ENCODE measurements at places on chromosomes 3 and 15.

DNA sequence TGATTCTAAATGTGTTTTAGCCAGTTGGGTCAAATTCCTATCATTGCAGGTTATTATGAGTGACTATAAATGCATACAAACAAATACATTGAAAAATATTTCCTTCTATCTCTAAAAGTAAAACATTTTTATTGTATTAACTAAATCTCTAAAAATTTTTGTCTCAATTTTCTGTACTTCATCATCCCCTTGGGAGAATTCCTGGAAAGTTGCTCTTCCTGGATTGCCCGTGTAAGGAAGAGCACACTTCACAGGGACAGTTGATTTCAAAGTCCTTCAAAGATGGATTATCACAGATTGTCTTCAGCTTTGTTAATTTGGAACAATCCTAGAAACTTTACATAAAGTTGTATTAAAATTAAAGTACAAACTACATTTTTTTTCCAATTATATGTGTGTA lies 595.6 kb downstream of the ROBO1 start:
- no peak for DNase-seq

DNA sequence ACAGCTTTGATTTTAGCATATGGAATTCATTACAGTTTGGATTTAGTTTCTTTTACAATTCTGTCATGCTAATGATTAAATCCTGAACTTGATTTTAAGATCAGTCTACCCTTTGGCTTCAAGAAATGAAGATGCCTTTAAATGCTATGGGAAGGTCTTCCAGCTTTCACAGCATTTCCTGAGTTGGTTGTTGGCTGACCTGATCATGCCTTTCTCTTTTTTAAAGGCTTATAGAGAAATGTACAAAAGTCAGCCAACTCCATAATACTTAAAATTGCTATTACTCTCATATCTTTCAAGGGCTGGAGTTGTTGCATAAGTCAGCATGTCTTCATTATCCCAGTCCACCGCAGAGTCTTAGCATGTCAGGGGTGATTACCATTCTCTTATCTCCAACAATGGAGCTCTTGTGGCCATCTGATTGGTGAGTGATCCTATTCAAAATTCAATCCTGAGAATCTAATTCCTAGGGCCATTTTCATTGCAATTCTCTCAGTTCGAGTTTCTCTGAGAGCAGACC lies 123.8 kb downstream of the GMNC start:
- no peak for DNase-seq

DNA sequence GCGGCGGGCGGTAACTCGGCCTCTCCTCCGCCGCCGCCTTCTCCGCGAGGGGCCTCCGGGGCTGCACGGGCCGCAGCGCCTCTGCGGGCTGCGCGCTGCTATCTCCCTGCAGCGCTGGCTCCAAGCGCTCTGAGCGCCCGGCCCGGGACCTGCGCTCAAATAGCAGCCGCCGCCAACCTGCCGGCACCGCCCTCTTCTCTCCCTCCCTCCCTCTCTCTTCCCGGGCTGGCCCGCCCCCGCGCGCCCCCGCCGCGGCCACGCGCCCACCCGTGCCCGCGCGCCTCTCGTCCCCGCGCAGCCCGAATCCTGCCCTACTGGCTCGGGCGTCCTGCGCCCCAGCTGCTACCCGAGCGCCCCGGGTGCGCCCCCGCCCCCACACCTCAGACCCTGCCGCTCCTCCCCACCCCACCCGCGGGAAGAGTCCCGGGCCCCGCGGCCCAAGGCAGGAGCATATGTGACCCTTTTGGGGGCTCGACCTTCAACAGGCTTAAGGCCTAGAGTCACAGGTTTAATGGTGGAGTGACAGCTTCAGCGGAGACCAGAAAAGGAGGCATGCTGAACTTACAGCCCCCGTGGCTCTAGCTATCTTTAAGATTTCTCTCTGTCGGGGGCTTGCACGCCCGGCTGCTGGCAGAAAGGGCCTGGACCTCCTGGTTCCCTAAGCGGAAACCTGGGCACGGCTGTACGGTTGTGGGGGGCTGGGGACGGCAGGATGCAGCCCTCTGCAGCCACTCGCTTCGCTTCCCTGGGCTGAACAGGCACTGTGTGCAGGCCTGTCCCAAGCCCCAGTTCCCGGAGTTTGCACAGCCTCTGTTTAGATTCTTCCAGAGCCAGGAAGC lies at the start of gene CACNA2D2:
TSS of gene CACNA2D2 (minus strand) at position 131 of the 839 bp plus-strand sequence. CDS start 211 bp downstream, outside the sequence.
- peak; percentile 46 for DNase-seq

DNA sequence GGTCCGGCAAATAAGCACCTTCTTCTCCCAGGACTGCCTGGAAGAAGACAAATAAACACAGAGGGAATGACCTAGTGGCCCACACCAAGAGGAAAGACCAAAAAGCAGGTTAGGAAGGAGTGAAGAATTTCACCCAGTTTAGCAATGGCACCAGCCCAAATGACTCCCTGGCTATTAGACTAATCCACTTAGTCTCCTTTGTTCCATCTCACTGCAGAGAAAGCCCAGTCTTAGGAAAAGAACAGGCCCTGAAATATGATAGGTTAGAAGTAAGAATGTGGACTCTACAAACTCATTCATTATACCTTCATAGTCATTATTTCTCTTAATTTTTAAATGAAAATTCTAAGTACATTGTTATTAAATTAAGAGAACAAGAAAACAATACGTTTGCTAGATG lies 23.2 kb downstream of the SERPINI2 start:
- no peak for DNase-seq

- no peak for DNase-seq
Measured at GRCh38 chr3:17840651-17841050, 98.2 kb upstream of the TBC1D5 start.

GRCh38 chr15:39784638-39785037 lies 2.0 kb upstream of the FSIP1 start:
- DNase-seq, result no peak

DNA sequence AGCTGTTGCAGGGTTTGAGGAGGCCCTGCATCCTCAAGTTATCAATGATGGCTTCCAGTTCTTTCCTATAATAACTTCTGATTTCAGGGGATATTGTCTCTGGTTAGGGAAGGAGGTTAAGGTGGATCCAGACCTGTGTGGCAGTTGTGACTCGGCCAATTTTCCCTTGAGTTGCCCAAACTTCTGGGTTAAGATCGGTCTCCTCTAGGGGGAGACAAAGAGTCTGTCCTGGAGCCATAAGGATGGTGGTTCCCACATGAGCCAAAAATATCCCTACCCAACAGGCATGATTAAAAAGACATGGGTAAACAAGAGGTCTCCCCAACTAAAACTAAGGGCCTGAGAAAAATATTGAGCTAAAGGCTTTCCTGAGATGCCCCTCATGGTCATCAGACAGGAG lies 227.5 kb upstream of the MDFIC2 start:
- DNase-seq, result no peak

DNA sequence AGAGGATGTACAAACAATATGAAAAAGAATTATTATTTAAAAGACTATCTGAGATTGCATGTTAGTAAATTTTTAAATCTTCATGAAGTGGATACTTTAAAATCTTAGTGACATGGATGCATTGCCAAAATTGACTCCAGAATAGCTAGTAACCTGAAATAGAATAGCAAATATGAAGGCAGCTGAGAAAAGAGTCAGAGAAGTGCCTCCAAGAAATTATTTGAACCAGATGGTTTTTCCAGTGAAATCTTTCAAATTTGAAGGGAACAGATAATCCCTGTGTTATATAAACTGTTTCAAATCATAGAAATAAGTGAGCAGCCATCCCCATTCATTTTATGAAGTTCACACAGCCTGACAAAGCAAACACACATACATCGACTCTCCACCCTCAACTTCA lies 29.6 kb downstream of the FSIP1 start:
- DNase-seq, result no peak

DNA sequence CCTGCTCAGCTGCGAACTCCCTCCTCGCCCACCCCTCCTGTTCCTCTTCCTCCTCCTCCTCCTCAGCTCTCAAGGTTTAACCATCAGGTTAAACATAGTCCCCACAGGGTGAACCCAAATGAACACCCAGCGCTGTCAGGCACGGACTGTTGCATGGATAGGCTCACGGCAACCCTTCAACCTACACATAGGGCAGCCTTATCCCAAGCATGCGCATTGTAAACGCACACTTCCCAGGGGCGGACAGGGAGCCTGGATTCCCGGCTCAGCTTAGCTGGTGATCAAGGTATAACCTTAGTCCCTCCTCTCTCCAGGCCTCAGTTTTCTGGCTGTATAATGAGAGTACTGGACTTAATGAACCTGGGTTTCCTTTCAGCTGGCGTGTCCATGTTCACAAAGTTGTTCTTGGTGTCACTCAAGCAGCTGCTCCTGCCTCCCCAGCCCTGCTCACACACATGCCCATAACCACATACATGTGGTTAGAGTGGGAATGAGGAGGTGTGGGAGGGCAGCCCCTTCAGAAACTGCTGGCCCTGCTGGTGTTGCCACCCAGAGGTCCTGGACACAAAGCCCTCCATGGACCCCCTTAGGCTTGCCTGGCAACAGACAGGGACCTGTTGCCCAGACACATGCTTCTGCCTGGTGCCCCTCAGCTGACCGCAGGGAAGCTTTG lies 20.9 kb upstream of the VPS33B start:
- DNase-seq, result no peak

DNA sequence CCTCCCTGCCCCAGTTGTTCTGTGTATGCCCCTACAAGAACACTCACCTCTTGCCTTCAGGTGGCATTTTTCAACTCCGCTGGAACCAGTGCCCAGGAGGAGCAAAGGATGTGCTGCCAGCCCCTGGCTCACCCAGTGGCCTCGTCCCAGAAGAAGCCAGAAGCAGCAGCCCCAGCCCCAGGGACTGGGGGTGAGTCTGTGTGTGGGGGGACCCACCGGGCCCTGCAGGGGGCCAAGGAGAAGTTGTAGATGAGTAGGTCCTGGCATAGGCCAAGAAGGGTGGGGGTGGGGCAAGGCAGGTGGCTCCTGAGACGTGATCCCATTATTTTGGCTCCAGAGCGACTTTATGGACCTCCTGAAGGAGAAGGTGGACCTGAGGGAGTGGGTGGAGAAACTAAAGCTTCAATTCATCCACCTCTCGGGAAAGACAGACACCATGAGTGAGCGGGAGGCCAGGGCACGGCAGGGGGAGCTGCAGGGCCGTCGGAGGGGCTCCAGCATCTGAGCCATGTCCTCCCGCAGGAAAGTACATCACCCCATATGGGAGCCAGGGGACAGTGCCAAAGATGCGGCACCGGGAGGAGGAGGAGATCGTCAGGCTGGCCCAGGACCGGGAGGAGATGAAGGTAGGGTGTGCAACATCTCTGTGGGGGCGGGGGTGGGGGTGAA lies 29.3 kb downstream of the NGRN start:
- DNase-seq, result no peak

- DNase-seq, result no peak
Measured at GRCh38 chr3:59759298-59760031, 709.6 kb upstream of the CFAP20DC start.

- DNase-seq, result no peak
Measured at GRCh38 chr3:9826815-9827573, 16.8 kb downstream of the RPUSD3 start.

DNA sequence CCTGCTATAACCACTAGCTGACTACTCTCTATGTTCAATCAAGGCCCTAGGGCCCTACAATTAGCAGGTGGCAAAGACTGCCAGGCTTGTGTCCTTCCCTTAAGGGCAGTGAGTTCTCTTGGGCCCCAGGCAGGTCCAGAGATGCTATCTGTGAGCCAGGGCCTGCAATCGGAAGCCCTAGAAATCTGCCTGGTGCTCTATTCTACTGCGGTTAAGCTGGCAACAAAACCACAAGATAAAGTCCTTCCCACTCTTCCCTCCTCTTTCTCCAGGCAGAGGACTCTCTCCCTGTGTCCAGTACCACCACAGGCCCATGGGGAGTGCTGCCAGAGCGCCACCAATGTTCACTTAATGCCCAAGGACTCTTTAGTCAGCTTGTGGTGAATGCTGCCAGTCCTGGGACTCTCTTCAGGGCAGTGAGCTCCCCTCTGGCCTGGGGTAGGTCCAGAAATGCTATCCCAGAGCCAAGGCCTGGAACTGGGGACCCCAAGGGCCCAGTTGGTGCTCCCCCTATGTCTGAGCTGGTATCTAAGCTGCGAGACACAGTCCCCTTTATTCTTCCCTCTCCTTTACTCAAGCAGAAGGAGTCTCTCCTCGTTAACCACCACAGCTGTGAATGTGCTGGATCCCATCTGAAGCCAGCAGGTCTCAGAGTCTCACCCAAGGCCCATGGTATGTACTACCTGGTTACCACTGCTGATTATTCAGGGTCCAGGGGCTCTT lies 34.7 kb downstream of the XXYLT1 start:
- no peak for DNase-seq

GRCh38 chr3:161426758-161427157 lies 55.4 kb upstream of the SPTSSB start:
- no peak for DNase-seq

DNA sequence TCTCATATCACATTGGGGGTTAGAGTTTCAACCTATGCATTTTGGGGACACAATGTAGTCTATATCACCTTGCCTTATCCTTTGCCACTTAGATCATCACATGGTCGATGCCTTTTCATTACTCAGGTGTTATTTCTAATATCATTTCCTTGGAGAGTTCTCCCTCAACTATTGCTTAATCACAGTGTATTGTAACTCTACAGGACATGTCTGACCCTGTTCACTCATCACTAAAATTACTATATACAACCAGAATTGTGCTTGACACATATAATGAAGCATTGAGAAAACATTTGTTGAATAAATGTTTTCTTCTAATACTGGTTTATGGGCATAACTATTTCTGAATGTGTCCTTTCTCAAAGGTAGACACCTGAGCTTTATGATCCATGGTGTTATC lies 207.4 kb downstream of the EPHA6 start:
- no peak for DNase-seq
